Left ventricle myocardium superior (tissue), 1 donor: ENCODE measurements at places on chromosomes 4 and X. TPM values are rescaled to one million over a fixed set of nuclear protein-coding genes. Genes with fewer than 3 reads are reported as not detected.

Gene ARMCX4
- total RNA-seq: 5.5 TPM

Gene INTS6L
- total RNA-seq: 3.2 TPM

Gene PDE6B
- 2.1 TPM for total RNA-seq

Gene EREG
- total RNA-seq: 3.2 TPM

Gene UGT8
- 0.12 TPM for total RNA-seq

Gene CSAG3
- total RNA-seq: not detected

Gene VAMP7
- total RNA-seq: 19.2 TPM

Gene MAGEA2B
- not detected for total RNA-seq

Gene ODAPH
- total RNA-seq: not detected

Gene DCAF8L2
- total RNA-seq: not detected

Gene CLNK
- not detected for total RNA-seq

Gene GLRB
- total RNA-seq: 11.2 TPM

Gene DTHD1
- 0.10 TPM for total RNA-seq

Gene RXFP1
- not detected for total RNA-seq

Gene NPY2R
- not detected for total RNA-seq

Gene UCP1
- not detected for total RNA-seq

Gene RIPPLY1
- total RNA-seq: not detected

Gene MTNR1A
- total RNA-seq: not detected

Gene SAGE1
- not detected for total RNA-seq

Gene ASB12
- 3.0 TPM for total RNA-seq

Gene INTU
- 4.6 TPM for total RNA-seq

Gene POU4F2
- total RNA-seq: not detected

Gene CFAP47
- total RNA-seq: not detected

Gene FABP2
- total RNA-seq: not detected

Gene ITGB1BP2
- 88.6 TPM for total RNA-seq

Gene PHEX
- total RNA-seq: 0.10 TPM

Gene RNF150
- total RNA-seq: 57.1 TPM

Gene CYBB
- total RNA-seq: 20.4 TPM

Gene TMEM192
- 17.8 TPM for total RNA-seq

Gene CCDC158
- total RNA-seq: 0.59 TPM

Gene PAGE2
- not detected for total RNA-seq

Gene S100G
- not detected for total RNA-seq

Gene CAPN6
- not detected for total RNA-seq

Gene ABCG2
- total RNA-seq: 0.97 TPM

Gene MBTPS2
- total RNA-seq: 9.9 TPM

Gene PAGE1
- total RNA-seq: not detected

Gene IBSP
- not detected for total RNA-seq

Gene CYLC1
- total RNA-seq: not detected

Gene CPLX1
- total RNA-seq: 4.4 TPM
